ENCODE measurements at places on chromosomes 7 and 10. TPM values are rescaled to one million over a fixed set of nuclear protein-coding genes. Genes with fewer than 3 reads are reported as not detected.

MSMB gene
- not detected for total RNA-seq

AKR1C3 gene
- total RNA-seq: 72.5 TPM

GRCh38 chr10:69791812-69792211 lies 9.9 kb upstream of the COL13A1 start:
- no peak for DNase-seq
- H3K27ac ChIP-seq: no peak overlapping the region
- no peak overlapping the region for H3K4me3 ChIP-seq
- H3K36me3 ChIP-seq: no peaks in the 10 kb centered on the region
- H3K27me3 ChIP-seq: no peaks in the 10 kb centered on the region

DNA sequence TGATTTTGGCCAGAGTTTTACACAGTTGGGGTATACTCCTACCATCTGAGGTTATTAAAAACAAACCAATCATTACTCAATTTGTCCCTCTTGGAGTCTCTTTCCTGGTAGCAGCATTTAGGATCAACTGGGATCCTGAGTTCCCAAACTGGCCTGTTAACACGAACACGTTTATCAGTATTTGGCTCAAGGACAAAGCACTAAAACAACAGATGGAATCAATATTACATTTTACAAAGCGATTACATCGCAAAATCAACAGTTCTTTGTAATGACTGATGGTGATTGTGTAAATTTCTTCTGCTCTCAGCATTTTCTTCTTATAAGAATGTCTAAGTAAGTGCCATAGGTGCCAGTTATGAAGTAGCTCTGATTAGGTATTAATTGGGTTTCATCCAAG lies 582.9 kb upstream of the ANKRD30A start:
- H3K4me3 ChIP-seq: no peak overlapping the region
- no peaks in the 10 kb centered on the region for H3K36me3 ChIP-seq
- H3K4me1 ChIP-seq: no peaks in the 10 kb centered on the region
- no peaks in the 10 kb centered on the region for H3K27me3 ChIP-seq

LMOD2 gene
- not detected for total RNA-seq

DNA sequence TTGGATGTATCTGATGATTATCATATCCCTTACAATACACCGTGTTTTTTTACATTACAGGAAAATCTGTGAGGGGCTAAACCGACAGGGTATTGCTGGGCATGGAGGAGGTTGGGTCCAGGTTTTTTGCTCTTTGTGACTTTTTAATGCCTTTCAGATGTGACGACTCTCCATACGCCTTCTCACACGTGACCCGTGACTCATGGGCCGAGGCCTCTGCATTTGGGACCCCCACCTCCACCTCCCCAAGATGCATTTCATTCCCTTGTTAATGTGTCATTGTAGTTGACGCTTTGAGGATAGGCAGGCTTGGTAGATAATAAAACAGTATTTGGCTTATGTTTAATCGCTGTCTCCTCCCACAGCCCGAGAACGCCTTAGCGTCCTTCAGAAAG lies 95.3 kb downstream of the CUX1 start:
- no peak for DNase-seq
- H3K4me3 ChIP-seq: no peak overlapping the region
- H3K36me3 ChIP-seq: no peaks in the 10 kb centered on the region
- H3K27ac ChIP-seq: peak overlapping the region; percentile 73
- no peaks in the 10 kb centered on the region for H3K27me3 ChIP-seq

DBF4 gene
- total RNA-seq: 11.2 TPM

PRLHR gene
- total RNA-seq: not detected

- DNase-seq: no peak
- no peaks in the 10 kb centered on the region for H3K36me3 ChIP-seq
- H3K4me1 ChIP-seq: no peaks in the 10 kb centered on the region
- H3K27ac ChIP-seq: no peak overlapping the region
- no peaks in the 10 kb centered on the region for H3K27me3 ChIP-seq
Observed at GRCh38 chr7:147771344-147771743, 819.2 kb upstream of the C7orf33 start.

DNA sequence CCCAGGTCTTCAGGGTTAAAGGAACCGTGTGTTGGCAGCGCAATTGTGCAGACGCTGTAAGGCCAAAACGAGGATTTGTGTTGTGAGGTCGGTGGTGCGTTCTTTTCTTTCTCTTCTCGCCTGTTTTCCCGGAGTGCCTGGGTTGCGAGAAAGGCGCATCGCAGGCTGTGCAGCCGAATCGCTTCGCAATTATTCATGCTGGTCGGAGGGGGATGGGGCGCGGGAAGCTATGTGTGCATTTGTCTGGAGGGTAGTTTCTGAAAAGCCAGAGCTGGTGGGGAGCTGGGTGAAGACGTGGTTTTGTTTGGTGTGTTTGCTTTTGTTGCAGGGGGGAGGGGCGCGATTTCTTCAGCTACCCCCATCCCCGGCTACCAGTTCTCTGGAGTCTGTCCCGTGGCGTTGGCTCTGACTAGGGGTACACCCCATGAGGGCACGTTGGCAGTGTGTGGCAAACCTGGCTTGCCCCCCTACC lies 2.1 kb downstream of the MXI1 start:
- H3K27ac ChIP-seq: no peak overlapping the region
- no peak overlapping the region for H3K4me3 ChIP-seq
- H3K4me1 ChIP-seq: peaks cover 11% of the 10 kb centered on the region

DNA sequence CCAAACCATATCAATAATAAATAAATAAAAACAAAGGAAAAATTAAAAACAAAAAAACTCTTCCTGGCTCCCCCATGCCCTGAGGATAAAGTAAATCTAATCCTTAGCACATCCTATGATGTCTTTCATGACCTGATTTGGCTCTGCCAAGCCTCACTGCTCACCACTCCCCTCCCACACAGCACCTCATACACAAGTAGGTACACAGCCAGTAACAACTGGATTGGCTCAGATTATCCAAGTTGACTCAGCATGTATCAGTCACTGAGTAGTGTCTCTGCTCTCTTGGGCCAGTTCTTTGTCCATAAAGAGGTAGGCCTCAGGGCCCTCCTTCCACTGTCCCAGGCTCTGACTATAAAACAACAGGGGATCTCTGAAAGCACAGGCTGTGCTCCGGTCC lies 99.6 kb downstream of the STRA8 start:
- peaks cover 20% of the 10 kb centered on the region for H3K4me1 ChIP-seq
- no peak overlapping the region for H3K27ac ChIP-seq
- peak; percentile 21 for DNase-seq
- no peak overlapping the region for H3K4me3 ChIP-seq

GRCh38 chr7:122752583-122752982 lies 49.9 kb upstream of the RNF148 start:
- H3K27ac ChIP-seq: no peak overlapping the region
- H3K4me1 ChIP-seq: no peaks in the 10 kb centered on the region
- no peak for DNase-seq
- H3K36me3 ChIP-seq: no peaks in the 10 kb centered on the region
- H3K27me3 ChIP-seq: no peaks in the 10 kb centered on the region

MYPN gene
- not detected for total RNA-seq

- H3K36me3 ChIP-seq: peaks cover 9% of the 10 kb centered on the region
- H3K27me3 ChIP-seq: no peaks in the 10 kb centered on the region
- peak; percentile 98 for DNase-seq
- H3K27ac ChIP-seq: peak overlapping the region; percentile 88
Observed at GRCh38 chr10:69345402-69345801, 67.1 kb downstream of the HK1 start.

CNNM1 gene
- 0.44 TPM for total RNA-seq

PPP1R9A gene
- total RNA-seq: 38.8 TPM

DNA sequence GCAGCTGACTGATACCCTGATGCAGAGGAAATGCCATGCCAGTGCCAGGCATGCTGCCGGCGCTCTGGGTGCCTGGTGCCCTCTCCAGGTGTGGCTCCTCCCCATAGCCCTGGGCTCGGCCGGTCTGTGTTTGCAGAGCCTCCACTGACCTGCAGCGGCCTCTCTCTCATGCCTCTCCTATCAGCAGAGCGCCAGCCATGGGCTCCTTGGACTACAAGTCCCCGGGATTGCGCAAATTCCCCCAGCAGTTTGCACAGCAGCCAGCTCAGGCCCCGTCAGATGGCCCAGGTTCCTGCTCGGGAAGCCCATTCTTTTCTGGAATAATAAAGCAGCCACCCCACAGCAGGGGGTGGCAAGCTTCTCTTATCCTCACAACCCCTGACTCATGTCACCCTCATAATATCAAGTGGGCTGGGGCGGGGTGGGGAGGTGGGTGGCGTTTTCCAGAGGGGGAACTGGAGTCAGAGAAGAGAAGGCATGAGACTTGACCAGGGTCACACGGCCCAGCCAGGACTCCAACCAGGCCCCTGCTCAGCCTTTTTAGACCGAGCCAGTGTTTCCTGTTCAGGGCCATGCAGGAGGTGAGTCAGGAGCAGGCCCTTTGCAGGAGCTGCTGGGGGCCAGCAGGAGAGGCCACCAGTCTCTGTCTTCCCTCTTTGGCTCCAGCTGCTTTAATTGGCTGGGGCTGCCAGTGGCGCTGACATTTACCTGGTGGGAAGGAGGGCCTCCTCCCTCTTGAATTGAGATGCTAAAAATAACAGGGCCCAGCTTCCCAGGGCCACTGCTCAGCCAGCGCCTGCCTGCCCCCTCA lies 58.6 kb downstream of the ZMIZ1 start:
- peaks cover 16% of the 10 kb centered on the region for H3K36me3 ChIP-seq
- peaks cover 25% of the 10 kb centered on the region for H3K4me1 ChIP-seq
- no peak overlapping the region for H3K4me3 ChIP-seq
- H3K27ac ChIP-seq: peak overlapping the region; percentile 61

GRCh38 chr10:30866896-30867295 lies 164.8 kb downstream of the ZNF438 start:
- no peak overlapping the region for H3K4me3 ChIP-seq
- DNase-seq: no peak
- H3K36me3 ChIP-seq: no peaks in the 10 kb centered on the region
- peaks cover 6% of the 10 kb centered on the region for H3K4me1 ChIP-seq
- no peak overlapping the region for H3K27ac ChIP-seq

CLDN4 gene
- total RNA-seq: 301 TPM

FAM221A gene
- total RNA-seq: 14.4 TPM

DNA sequence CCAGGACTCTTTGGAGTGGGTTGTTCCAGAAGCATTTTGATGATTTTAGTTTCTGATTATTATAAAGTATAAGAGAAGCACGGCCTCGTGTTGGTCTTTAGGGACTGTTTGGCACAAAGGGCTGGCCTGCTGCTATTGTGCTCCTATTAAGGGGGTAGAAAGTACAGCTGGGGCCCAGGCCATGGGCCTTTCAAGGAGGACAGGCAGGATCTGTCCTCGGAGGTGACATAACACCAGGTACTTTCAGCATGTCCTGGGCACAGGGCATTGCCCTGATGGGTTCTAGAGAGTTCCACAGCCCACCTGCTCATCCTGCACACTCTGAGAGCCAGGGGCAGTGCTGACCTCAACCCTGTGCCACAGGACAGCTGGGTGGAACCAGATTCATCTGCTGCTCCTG lies 24.9 kb downstream of the STRA8 start:
- H3K4me3 ChIP-seq: no peak overlapping the region
- H3K36me3 ChIP-seq: no peaks in the 10 kb centered on the region
- H3K27me3 ChIP-seq: no peaks in the 10 kb centered on the region
- H3K4me1 ChIP-seq: peaks cover 12% of the 10 kb centered on the region
- no peak for DNase-seq
- no peak overlapping the region for H3K27ac ChIP-seq

GRCh38 chr7:55375237-55375636 lies 10.1 kb downstream of the LANCL2 start:
- H3K4me3 ChIP-seq: no peak overlapping the region
- DNase-seq: no peak
- H3K4me1 ChIP-seq: no peaks in the 10 kb centered on the region

- H3K36me3 ChIP-seq: no peaks in the 10 kb centered on the region
- no peaks in the 10 kb centered on the region for H3K4me1 ChIP-seq
Observed at GRCh38 chr10:78457804-78458482, 424.3 kb downstream of the RPS24 start.

DNA sequence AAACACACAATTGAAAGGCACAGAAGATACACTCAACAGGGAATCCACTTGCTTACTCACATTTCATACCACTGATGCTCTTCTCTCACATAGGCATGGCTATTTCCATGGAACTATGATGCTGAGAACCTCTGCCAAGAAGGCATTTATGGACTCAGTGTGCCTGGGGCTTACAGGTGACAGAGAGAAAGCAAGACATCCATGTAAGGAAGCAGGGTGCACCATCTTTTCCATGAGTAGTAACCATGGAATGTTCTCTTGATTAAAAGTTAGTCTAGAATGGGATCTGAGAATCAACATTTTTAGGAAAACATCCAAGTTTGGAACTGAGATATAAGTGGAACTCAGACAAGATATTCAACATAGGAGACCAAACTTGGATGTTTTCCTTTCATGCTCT lies 52.5 kb upstream of the MACC1 start:
- H3K27ac ChIP-seq: no peak overlapping the region
- no peak for DNase-seq
- H3K4me1 ChIP-seq: no peaks in the 10 kb centered on the region
- no peaks in the 10 kb centered on the region for H3K36me3 ChIP-seq
- H3K4me3 ChIP-seq: no peak overlapping the region

SYT15 gene
- 5.0 TPM for total RNA-seq

MYH16 gene
- not detected for total RNA-seq
